WTC11 (cell line): ENCODE measurements at places on chromosomes 7 and 10. TPM values are rescaled to one million over a fixed set of nuclear protein-coding genes. Genes with fewer than 3 reads are reported as not detected.

- H3K27ac ChIP-seq, result peak overlapping the region; percentile 79
- no peaks in the 10 kb centered on the region; the same call in 1 of the 2 replicates for H3K27me3 ChIP-seq
These were observed 814 bp downstream of the RUFY2 start for GRCh38 chr10:68406111-68406814.

DNA sequence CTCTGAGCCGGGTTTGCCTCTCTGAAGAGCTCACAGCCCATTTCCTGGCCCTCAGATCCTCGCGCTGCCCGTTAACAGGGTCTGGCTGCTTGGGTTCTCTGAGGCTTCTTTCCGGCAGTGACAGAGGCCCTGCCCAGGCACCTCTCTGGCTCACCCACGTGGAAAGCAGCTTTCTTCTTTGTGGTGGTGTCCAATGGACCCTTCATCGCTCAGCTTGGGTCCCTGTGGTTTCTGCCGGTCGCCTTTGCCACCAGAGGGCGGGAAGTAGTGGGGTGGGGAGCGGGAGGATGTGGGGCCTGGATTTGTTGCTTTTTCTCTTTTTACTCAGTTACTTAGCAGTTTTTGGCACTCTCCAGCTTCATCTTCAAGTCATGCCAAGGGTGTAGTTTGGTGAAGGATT, 15.6 kb upstream of the JAKMIP3 start:
- no peak for DNase-seq
- H3K4me1 ChIP-seq, result peaks cover 11% of the 10 kb centered on the region
- no peak overlapping the region for H3K27ac ChIP-seq
- no peak overlapping the region for H3K4me3 ChIP-seq

DNA sequence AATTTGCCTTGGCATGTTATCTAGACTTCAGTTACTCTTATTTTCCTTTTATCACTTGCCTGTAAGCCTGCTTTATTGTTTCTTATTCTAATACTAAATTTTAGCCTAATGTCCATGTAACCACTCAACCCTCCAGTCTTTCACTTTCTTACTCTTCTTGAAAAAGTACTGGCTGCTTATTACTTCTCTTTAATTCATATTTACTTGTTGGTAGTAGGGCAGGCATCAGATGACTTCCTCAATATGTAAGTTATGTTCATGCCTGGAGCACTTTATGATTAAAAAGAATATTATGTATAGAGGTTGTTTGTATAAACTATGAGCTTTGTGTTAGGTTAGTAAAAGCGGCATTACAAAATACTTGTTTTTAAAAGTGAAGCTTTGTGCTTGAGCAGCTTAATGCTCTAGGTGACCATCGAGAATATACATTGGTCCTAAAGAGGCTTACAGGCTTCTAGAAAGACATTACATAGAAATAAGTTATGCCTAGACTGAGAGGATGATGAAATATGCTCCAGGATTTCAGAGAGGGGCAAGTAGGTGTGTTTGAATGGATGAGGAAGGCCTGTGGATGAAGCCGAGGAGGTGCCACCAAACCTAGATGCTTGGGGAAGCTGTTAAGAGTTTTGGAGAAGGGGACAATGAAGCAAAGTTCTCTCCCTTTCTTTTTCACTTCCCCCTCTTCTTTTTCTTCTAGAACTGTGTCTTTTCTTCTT, 207.1 kb upstream of the HDAC9 start:
- no peak overlapping the region for H3K4me3 ChIP-seq
- no peak overlapping the region for H3K27ac ChIP-seq
- no peaks in the 10 kb centered on the region for H3K36me3 ChIP-seq

DNA sequence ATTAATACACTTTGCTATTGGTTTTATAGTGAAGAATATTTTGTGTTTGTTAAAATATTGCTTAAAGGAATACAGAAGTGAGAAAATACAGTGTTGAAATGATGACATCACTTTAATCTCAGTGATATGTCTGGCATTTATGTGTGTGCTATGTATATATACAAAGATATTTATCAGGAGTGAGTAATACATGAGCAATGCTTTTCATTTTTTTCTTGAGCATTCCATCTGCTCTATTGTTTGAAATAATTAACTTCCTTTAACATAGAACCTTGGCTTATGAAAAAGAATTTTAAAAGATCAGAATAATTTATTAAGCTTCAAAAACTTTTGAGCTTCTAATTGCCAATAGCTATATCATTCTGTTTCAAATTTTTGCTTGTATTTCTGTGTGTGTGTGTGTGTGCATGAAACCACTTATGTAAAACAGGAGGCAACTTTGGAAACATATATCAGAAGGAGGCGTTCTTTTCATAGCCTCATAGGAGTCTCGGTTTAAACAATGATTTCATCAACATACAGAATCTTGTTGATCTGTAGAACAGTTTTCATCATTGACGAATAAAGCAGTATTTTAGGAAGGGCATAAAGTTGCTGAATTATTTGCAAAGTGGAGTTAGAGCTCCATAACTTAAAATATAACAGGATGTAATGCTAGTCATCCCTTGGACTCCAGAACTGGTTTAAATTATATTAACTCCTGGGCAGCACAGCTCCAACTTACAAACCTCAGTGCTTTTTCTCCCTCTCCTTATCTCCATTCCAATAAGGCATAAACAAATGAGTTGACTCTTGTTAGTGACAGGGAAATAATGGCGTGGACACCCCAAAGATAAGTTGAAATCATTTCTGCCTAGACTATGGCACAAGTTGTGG, 228.4 kb upstream of the DGKB start:
- no peak overlapping the region for H3K4me3 ChIP-seq
- H3K27ac ChIP-seq, result no peak overlapping the region
- no peaks in the 10 kb centered on the region for H3K27me3 ChIP-seq

GRCh38 chr10:69057261-69057950, 30.5 kb upstream of the SRGN start:
- peaks cover 3% of the 10 kb centered on the region; the same call in 1 of the 2 replicates for H3K27me3 ChIP-seq
- no peaks in the 10 kb centered on the region for H3K36me3 ChIP-seq
- H3K4me1 ChIP-seq, result peaks cover 15% of the 10 kb centered on the region
- no peak overlapping the region for H3K27ac ChIP-seq

DNA sequence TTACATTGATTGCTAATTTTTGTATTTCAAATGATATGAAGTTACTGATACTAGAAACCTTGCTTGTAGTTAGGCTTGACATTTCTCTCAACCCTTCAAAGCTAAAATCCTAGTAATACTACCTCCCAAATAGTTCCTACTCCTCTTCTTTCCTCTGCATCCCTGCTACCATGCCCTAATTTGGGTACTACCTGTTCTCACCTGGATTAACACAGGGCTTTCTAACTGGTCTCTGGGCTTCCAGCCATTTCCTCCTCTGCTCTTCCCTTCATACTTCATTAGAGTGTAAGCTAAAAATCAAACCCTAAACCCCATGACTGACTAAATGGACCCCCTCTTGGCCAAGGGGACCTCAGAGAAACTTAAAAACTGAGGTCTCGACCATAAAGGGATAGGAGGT, 112.4 kb downstream of the CHCHD3 start:
- peaks cover 8% of the 10 kb centered on the region for H3K36me3 ChIP-seq
- H3K27me3 ChIP-seq, result no peaks in the 10 kb centered on the region
- H3K4me3 ChIP-seq, result no peak overlapping the region
- DNase-seq, result no peak
- peaks cover 32% of the 10 kb centered on the region for H3K4me1 ChIP-seq
- peak overlapping the region; percentile 43; the same call in 1 of the 2 replicates for H3K27ac ChIP-seq

Gene LRGUK
- total RNA-seq, result 1.9 to 3.0 TPM (median 2.7 TPM) in 3 replicates

DNA sequence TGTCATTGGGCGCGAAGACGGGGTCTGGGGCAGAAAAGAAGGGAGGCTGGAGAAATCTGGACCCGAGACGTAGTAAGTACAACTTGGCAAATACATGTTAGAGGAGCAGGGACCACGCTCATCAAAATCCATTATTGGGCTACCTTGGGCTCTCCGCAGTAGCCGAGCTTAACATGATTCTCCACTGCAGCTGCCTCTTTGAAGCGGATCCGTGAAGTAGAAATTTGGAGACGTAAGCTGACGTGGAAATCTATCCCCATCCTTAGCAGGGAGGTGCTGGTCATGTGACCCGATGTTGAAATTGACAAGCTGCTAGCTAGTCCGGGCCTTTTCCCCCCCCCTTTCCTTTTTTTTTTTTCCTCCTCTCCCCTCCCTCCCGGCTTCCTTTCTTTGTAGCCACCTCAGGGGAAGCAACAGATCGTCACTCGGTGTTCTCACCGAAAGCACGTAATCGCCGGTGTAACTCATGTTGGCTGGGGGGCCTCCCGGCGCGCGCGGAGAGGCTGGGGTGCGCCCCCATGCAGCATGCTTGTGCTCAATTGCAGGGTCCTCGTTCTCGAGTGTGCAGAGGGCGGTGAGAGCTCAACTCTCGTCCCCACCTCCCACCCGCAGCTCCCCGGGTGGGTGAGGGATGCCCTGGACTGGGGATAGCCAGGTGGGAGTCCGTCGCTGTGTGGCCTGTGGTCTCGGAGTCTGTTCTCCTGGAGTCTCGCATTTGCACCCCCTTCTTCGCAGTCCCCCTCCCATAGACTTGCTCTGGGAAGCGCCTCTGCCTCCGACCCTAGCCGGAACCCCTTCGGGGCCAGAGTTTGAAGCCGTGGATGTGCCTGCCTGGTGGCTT, at the start of gene HOXA11:
Gene HOXA11 (minus strand): TSS at position 220 of the 841 bp plus-strand sequence. CDS start 88 bp downstream, at position 132.
- H3K27ac ChIP-seq, result no peak within 1 kb of the TSS
- H3K27me3 ChIP-seq, result peaks cover 100% of the 10 kb centered on the region
- H3K36me3 ChIP-seq, result 0 out of 2 replicates have a peak, but pooled peaks cover 3% of the 10 kb centered on the region
- H3K4me1 ChIP-seq, result peaks cover 52% of the 10 kb centered on the region
- peak within 1 kb of the TSS; percentile 45 for H3K4me3 ChIP-seq
- DNase-seq, result no peak

- H3K4me3 ChIP-seq, result no peak overlapping the region
- H3K27me3 ChIP-seq, result peaks cover 3% of the 10 kb centered on the region; the same call in 1 of the 2 replicates
- no peak for DNase-seq
- no peak overlapping the region for H3K27ac ChIP-seq
These were observed 18.5 kb downstream of the PTN start for GRCh38 chr7:137324796-137325696.

Gene GPRIN2
- total RNA-seq, result 17.5 to 22.5 TPM (median 20.9 TPM) in 3 replicates

Gene AZGP1
- 1.6 to 2.7 TPM (median 1.8 TPM) in 3 replicates for total RNA-seq

DNA sequence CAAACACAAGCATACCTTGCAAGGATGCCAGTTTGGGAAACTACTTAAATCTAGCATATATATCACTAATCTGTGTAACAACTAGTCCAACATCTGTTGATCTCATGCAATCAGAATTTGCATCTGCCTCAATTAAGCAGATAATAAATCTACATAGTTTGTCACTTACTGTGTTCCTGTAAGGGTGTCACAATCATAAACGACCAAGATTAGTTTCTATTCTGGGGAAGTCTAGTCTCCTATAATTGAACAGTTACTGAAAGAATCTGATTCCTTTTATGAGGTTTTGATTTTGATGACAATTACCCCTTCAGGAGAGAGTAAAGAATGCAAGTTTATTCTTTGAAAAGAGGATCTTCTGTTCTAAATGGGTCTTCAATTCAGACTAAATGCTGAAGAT, 85.5 kb upstream of the LRRN3 start:
- H3K27ac ChIP-seq, result no peak overlapping the region
- no peaks in the 10 kb centered on the region for H3K36me3 ChIP-seq
- no peak for DNase-seq
- H3K4me1 ChIP-seq, result peaks cover 7% of the 10 kb centered on the region; the same call in 1 of the 2 replicates
- no peak overlapping the region for H3K4me3 ChIP-seq
- no peaks in the 10 kb centered on the region for H3K27me3 ChIP-seq

DNA sequence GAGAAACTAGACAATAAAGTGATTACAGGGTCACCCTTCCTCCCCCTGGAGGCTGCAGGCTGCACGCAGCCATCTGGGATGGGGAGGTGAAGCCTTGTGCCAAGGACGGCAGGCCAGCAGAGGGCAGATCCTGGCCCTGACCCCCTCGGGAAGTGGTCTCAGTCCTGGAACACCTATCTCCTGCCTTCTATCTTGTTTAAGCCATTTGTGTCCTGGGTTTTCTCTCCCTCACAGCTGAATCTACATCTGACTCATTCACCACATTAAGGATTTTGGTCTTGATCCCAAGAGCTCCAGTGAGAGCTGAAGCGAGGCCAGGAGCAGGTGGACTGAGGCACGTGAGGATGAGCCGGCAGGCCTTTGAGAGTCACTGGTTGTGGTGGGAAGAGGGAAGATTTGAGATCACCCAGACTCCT, 16.4 kb upstream of the PARP12 start:
- peaks cover 11% of the 10 kb centered on the region for H3K4me1 ChIP-seq
- no peaks in the 10 kb centered on the region for H3K36me3 ChIP-seq
- no peak overlapping the region for H3K27ac ChIP-seq
- no peak overlapping the region for H3K4me3 ChIP-seq
- H3K27me3 ChIP-seq, result no peaks in the 10 kb centered on the region
- peak; percentile 66 for DNase-seq

DNA sequence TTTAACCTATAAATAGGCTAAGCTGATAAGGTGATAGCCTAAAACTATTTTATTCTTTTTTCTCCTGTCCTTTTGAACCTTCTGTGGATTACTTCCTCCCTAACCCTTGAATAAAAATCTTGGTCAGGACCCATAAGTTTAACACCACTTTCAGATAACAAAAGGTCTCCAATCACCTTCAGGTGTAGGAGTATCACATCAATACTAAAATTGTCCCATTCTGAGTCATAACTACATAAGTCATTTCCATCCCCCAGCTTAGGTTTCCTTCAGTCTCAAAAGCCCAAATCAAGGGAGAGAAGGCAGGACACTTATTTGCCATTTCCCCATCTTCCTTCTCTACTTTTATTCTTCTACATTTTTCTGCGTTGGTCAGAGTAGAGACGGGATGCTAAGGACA, 56.9 kb upstream of the WNT16 start:
- H3K4me1 ChIP-seq, result peaks cover 4% of the 10 kb centered on the region; the same call in 1 of the 2 replicates
- H3K27ac ChIP-seq, result no peak overlapping the region
- no peak for DNase-seq
- H3K36me3 ChIP-seq, result no peaks in the 10 kb centered on the region
- no peak overlapping the region for H3K4me3 ChIP-seq
- no peaks in the 10 kb centered on the region for H3K27me3 ChIP-seq

GRCh38 chr10:57303566-57303965, 942.5 kb upstream of the ZWINT start:
- H3K27me3 ChIP-seq, result peaks cover 3% of the 10 kb centered on the region
- no peaks in the 10 kb centered on the region for H3K36me3 ChIP-seq
- H3K4me3 ChIP-seq, result no peak overlapping the region
- H3K4me1 ChIP-seq, result peaks cover 19% of the 10 kb centered on the region
- no peak overlapping the region for H3K27ac ChIP-seq

Gene EBLN1
- not detected in 3 replicates for total RNA-seq

Gene VSTM4
- 0.66 to 0.72 TPM (median 0.71 TPM) in 3 replicates for total RNA-seq

Gene LIPF
- not detected in 3 replicates for total RNA-seq

Gene FAM24A
- total RNA-seq, result not detected in 3 replicates

Gene HDAC9
- 14.6 to 18.8 TPM (median 18.0 TPM) in 3 replicates for total RNA-seq

DNA sequence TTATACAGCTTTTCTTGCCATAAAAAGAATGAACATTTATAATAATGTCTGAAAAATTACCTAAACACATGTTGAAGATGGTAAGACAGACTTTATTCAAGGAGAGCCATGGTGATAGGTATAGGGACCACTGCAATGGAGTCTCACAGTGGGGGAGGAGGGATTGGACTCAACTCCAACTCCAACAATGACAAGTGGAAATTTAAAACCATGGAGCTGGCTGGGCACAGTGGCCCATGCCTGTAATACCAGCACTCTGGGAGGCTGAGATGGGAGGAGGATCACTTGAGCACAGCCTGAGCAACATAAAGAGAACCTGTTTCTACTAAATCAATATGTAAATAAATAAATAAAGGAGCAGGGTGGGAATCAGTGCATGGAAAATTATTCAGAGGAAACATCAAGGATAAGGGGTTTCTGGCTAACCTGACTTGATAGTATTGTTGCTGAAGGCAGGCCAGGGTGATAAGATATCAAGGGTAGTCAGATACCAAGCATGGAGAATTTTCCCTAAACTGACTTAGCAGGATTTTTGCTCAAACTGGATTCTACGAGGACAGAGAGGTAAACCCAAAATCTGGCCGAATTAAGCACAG, 19.5 kb upstream of the MICU1 start:
- DNase-seq, result no peak
- H3K4me3 ChIP-seq, result no peak overlapping the region
- no peaks in the 10 kb centered on the region for H3K36me3 ChIP-seq
- no peaks in the 10 kb centered on the region for H3K27me3 ChIP-seq
- H3K4me1 ChIP-seq, result no peaks in the 10 kb centered on the region
- H3K27ac ChIP-seq, result no peak overlapping the region

Gene MUC12
- total RNA-seq, result 5.7 to 6.5 TPM (median 5.8 TPM) in 3 replicates
